ENCODE measurements at places on chromosomes 2 and 18.

GRCh38 chr2:33071591-33071990, 124.8 kb downstream of the LTBP1 start:
- no peak for DNase-seq

DNA sequence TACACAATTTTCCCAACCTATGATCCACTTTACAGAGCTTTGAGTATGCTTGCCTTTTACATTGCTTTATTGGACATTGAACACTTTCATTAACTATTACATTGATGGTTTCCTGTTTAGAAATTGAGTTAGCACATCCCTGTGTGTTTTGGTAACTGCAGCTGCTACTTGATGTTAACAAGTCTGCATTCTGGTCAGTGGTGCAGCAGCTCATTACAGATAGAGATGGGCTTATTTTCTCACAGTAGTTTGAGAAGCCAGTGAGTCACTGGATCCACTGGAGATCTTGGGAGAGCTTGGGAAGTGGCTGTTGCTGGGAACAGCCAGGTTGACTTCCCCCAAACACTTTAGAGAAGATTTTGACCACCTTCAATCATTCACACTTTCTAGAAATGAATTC, 150.5 kb downstream of the ARHGAP15 start:
- no peak for DNase-seq

DNA sequence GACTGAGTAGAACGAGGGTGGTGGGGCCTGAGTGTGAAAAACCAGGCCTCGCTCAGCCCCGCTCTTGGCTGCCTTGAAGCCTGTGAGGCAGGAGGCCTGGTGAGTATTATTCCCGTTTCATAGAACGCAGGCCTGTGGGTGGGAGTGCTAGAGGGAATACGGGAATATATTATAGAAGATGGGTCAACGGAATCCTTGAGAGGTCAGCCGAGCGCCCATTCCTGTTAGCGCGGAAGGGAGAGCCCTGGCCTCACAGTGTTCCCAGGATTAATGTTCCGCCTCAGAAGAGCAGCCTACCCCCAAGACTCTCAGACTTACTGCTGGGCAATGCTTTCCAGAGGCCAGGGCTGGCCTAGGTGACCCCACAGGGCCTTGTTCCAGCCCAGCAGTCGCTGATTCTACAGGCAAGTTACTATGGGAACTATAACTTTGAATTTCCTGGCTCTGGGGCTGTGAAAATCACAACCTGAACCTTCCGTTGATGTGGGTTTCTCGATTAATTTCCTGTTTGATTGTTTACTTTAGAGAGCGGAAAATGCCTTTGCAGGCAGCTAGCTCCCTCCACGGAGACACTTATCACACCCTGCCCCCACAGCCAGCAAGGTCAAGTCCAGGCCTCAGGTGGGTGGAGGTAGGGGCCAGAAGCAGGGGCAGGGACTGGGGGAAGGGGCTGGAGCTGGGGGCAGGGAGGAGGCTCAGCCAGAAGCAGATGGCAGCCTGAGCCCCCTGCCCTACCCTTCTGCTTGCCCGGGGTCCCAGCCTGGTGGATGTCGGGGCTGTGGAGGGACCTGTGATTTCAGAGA, 108.3 kb downstream of the SMAD7 start:
- no peak for DNase-seq

- no peak for DNase-seq
Observed at GRCh38 chr2:26273501-26273900, 28.8 kb downstream of the HADHB start.

DNA sequence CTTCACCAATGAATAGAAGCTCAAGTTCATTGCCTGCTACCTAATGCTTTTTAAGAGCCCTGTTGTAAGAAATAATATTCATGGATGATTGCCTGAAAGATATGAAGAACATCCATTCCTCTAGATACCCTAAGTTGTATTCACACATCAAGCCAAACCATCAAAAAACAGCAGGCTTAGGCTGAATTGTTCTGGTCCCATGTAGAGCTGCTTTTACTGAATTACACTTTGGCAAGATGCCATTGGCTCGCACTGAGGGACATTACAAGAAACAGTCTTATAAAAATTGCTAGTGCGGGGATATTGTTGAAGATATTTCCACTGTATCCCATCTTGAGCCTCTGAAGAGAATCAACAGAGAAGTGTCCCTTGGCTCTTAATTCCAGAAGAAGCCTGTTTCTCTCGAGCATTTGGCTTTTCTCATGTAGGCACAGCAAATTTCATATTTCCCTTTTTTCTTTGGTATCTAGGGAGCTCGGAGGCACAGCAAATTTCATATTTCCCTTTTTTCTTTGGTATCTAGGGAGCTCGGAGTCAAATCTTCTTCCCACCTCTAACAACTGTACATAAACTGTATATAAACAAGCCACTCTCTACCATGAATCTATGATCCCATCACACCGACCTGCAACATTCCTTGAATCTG, 107.5 kb downstream of the COLEC12 start:
- DNase-seq: no peak

DNA sequence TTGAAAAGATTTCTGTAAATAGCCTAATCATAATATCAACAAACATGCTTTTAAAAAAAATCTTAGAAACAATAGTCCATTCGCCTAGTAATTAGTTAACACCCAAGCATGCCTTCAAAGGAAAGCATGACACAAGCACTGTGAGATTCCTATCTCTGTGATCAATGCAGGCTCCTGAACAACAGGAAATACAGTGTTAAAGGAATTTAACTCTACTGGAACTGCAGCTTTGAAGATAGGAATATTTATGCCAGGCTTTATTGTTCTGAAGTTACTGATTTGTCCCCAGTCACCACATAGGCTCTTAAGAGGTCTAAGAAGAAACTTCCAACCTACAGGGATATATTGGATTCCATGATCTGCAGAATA, 15.4 kb upstream of the FAM124B start:
- no peak for DNase-seq

- DNase-seq: no peak
Observed at GRCh38 chr2:158742536-158742935, 52.6 kb upstream of the DAPL1 start.

DNA sequence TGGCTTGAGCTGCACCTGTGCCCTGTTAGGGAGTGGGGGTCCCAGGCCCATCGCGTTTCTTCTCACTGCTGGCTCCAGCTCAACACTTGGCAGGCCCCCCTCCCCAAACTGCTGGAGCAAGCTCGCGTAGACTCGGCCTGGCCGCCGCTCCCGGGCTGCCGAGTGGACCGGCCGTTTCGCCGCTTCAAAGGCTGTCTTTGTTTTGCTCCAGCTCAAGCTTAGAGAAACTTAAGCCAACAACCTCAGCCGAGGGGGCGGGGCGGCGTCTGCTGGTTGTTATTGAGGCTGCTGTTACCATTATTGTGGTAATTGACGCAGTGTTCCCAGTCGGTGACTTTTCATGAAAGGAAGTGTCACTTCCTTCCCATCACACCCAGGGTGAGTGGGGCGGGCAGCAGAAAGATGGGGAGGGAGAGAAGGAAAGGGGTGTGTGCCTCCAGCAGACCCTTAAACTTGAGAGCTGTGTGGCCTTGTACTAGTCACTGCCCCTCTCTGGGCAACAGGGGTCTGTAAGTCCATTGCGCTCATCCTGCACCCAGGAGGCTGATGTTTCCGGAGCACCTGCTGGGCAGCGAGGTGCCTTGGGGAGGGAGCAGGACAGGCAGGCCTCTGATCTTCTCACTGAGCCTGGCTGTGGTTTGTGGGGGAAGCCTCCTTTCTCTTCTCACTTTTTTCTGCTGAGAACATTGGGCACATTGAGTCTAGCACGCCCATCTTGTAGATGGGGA, 2.1 kb downstream of the ARID5A start:
- peak; percentile 78 for DNase-seq

Measured in amygdala (tissue), 56 donors.